ENCODE measurements at places on chromosomes 16 and 17. TPM values are rescaled to one million over a fixed set of nuclear protein-coding genes. Genes with fewer than 3 reads are reported as not detected.

GRCh38 chr16:49599281-49599680, 225.7 kb downstream of the C16orf78 start:
- no peak for DNase-seq

- DNase-seq, result no peak
Observed at GRCh38 chr17:27542841-27543463, 86.7 kb downstream of the KSR1 start.

Gene PRAC1
- total RNA-seq, result not detected

Gene ZNF750
- total RNA-seq, result not detected

Gene RAD51D
- 32.4 TPM for total RNA-seq

DNA sequence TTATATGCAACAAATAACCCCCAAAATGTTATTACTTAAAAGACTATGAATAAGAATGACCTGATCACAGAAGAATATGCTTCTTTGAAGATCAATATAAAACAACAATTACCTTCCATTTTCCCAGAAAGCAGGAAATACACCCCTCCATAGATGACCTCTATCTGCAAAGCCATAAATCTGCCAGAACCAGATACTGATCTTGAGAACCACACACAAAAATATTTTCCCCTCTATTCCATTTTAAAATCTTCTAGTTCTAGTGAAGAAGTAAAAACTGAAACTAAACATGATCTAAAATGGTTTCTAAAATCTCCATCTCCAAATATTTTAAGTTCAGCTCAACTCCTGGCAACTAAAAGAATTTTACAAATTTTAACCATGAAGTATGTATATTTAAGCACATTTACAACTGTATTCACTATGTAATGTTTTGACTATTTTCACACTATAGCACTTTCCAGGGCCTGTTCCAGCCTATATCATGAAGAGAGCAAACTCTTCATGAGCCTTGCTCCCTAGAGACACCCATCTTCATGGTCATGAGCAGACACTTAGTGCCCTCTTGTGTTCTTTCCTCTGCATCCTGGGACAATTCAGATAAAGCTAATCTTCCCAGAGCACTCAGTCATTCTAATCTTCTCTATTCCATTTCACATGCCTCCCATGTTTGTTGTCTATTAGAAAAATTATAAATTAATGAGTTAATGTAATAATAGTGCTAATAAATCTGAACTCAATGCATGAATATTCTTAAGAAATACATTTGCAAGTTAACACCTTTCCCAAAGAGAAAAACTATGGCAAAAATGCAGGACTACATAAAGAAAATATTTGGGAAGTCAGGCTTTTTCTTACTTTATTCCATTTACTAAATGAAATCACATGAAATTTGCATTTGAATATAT, 87.0 kb downstream of the HELZ start:
- DNase-seq, result no peak

Gene RTN4RL1
- 0.27 TPM for total RNA-seq

GRCh38 chr17:80948019-80948975, 43.3 kb upstream of the CHMP6 start:
- no peak for DNase-seq

DNA sequence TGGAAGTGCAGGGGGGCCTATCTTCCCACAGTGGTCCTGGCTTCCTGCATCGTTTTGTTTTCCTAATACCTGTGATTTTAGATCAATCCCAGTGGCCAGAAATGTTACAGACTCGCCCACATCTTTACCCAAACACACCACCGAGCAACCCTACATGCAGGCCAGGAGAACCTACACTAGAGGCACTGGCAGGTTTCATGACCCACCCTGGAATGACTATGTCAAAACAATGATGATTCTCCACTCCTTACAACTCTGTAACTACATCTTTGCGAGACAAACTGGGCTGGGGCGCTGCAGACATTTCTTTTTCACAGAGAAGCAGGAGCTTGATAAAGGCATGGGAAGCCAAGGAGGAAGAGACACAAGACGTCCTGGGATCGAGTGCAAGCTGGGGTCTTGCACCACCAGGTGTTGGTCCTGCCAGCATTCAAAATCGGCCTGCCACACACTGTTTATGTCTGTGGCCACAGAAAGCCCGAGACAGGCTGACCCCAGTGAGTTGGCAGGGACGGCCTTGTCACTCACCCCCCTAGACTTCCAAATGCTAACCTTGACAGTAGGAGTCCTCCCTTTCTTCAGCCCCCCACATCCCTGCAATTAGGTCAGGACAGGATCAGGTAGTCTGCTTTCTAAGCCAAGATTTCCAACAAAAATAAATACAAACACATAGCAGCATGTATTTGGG, 32.5 kb downstream of the UBE2O start:
- DNase-seq, result no peak

GRCh38 chr17:13157656-13158055, 139.8 kb upstream of the ELAC2 start:
- no peak for DNase-seq

- DNase-seq, result no peak
Observed at GRCh38 chr16:62676306-62676705, 640.1 kb upstream of the CDH8 start.
